ENCODE measurements at places on chromosomes 5 and 9.

- no peak overlapping the region for H3K4me3 ChIP-seq
- H3K36me3 ChIP-seq, result peaks cover 4% of the 10 kb centered on the region
- H3K4me1 ChIP-seq, result peaks cover 5% of the 10 kb centered on the region
- ATAC-seq, result no peak
Measured at GRCh38 chr9:121836366-121836885, 185.0 kb downstream of the DAB2IP start.

- no peaks in the 10 kb centered on the region for H3K4me1 ChIP-seq
- no peak for ATAC-seq
- H3K36me3 ChIP-seq, result no peaks in the 10 kb centered on the region
- H3K27ac ChIP-seq, result no peak overlapping the region
- H3K27me3 ChIP-seq, result no peaks in the 10 kb centered on the region
Measured at GRCh38 chr9:138094028-138094427, 216.4 kb downstream of the CACNA1B start.

- no peak overlapping the region for H3K27ac ChIP-seq
- no peaks in the 10 kb centered on the region for H3K27me3 ChIP-seq
- no peaks in the 10 kb centered on the region for H3K4me1 ChIP-seq
- H3K36me3 ChIP-seq, result no peaks in the 10 kb centered on the region
- ATAC-seq, result no peak
Measured at GRCh38 chr5:94223235-94223634, 395.2 kb downstream of the KIAA0825 start.

DNA sequence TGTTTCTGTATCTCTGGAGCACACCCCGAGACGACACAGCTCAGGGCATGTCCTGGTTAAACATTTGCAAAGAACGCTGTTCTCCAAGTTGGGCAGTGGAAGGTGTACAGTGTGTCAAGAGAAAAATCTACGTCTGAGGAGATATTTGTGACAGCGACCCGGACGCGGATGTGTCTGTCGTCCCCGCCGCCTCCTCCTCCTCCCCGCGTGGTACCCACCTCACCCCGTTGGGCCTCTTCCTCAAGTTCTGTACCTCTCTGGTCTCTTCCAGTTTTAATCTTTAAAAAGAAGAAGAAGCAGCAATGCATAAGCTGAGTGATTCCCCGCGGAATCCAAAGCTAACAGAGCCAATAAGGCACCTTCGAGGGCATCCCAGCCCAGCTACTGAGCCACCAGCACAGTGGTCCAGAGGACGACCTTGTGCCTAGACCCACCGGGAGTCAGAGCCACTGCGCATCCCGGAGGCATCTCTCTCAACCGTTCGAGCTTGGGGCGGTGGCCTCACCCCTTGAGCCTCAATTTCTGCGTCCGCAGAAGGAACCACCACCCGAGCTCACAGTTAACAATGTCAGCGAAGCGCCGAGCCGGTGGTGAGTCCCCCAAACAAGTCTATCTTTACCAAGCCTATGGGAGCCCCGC lies 467 bp downstream of the C9orf78 start:
- ATAC-seq, result peak; percentile 26
- H3K27me3 ChIP-seq, result no peaks in the 10 kb centered on the region
- peaks cover 53% of the 10 kb centered on the region for H3K4me1 ChIP-seq
- peak overlapping the region; percentile 94 for H3K27ac ChIP-seq
- peaks cover 6% of the 10 kb centered on the region for H3K36me3 ChIP-seq

DNA sequence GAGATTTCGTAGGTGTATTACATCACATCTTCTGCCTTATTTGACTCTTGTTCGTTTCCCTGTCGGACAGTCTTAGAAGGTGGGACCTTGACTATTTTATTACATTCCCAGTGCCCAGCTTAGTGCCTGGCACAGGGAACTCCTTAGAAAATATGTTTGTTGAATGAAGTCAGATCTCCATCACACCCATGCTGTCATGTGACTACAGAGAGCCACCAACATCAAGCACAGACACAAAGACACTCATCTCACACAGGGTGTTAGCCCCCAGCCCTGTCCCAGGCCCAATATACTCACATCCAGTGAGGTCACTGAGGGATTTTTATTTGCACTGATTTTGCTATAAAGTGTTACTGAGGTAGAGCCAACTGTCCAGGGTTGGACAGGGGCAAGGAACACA lies 692 bp upstream of the SRA1 start:
- H3K27ac ChIP-seq, result peak overlapping the region; percentile 90
- H3K27me3 ChIP-seq, result no peaks in the 10 kb centered on the region
- ATAC-seq, result no peak

GRCh38 chr5:72523960-72524582 lies 16.9 kb upstream of the ZNF366 start:
- no peaks in the 10 kb centered on the region for H3K27me3 ChIP-seq
- no peak overlapping the region for H3K27ac ChIP-seq
- H3K4me1 ChIP-seq, result no peaks in the 10 kb centered on the region

DNA sequence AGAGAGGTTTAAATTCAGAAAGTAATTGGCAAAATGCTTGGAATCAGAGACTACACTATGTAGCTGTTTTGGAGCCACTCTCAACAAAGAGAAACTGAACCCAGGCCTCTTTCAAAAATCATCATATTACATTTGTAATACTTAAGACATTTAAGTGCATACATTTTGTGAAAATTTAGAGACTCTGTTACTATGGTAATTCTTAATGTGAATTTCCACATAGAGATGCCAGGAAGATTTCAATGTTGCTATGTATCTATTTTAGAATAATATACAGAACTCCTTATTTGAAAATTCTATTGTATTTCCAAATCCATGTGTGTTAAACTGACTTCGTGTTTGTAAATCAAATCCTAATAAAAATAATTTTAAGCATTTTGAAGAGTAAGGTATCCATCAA lies 1260.9 kb upstream of the C9orf72 start:
- H3K27ac ChIP-seq, result no peak overlapping the region
- H3K4me1 ChIP-seq, result no peaks in the 10 kb centered on the region
- no peak overlapping the region for H3K4me3 ChIP-seq
- no peaks in the 10 kb centered on the region for H3K36me3 ChIP-seq
- no peak for ATAC-seq
- no peaks in the 10 kb centered on the region for H3K27me3 ChIP-seq

DNA sequence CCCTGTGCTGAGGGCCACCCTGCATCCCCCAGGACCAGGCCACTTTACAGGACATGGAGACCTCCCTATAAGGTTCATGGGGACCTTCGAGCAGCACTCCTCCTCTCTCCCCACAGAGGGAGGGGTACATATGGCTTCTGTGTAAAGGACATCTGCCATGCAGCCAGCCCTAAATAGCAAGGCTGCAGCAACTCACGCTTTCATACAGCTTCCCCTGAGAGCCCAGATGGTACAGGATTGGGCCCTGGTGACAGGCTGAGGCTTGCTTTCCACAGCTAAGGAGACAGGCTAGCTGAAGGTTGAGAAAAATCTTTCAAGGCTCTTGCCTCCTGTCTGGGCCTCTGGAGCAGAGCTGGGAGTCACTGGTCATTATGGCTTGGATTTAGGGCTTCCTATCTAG lies 147.0 kb upstream of the ZNF366 start:
- ATAC-seq, result no peak
- no peaks in the 10 kb centered on the region for H3K4me1 ChIP-seq
- no peak overlapping the region for H3K4me3 ChIP-seq
- no peaks in the 10 kb centered on the region for H3K36me3 ChIP-seq

DNA sequence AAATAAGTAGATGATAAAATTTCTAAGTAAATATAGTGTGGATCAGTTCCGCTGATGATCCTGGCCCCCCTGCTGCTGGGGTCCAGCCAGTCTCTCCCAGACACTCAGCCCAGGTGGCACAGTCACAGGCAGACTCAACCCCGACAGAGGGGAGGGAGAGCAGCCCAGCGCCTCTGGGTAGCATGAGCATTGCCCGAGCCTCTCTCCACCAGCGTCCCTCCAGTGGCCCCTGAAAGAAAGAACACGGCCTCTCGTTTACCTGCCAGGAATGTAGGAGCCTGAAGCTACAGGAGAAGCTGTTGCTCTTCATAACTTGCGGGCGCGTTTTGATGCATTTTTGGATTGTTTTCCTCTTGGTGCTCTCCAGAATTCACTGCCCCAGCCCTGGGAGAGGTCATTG lies 68.8 kb upstream of the ICE1 start:
- no peaks in the 10 kb centered on the region for H3K36me3 ChIP-seq
- H3K27ac ChIP-seq, result no peak overlapping the region
- no peak for ATAC-seq
- peaks cover 9% of the 10 kb centered on the region for H3K27me3 ChIP-seq
- no peaks in the 10 kb centered on the region for H3K4me1 ChIP-seq

DNA sequence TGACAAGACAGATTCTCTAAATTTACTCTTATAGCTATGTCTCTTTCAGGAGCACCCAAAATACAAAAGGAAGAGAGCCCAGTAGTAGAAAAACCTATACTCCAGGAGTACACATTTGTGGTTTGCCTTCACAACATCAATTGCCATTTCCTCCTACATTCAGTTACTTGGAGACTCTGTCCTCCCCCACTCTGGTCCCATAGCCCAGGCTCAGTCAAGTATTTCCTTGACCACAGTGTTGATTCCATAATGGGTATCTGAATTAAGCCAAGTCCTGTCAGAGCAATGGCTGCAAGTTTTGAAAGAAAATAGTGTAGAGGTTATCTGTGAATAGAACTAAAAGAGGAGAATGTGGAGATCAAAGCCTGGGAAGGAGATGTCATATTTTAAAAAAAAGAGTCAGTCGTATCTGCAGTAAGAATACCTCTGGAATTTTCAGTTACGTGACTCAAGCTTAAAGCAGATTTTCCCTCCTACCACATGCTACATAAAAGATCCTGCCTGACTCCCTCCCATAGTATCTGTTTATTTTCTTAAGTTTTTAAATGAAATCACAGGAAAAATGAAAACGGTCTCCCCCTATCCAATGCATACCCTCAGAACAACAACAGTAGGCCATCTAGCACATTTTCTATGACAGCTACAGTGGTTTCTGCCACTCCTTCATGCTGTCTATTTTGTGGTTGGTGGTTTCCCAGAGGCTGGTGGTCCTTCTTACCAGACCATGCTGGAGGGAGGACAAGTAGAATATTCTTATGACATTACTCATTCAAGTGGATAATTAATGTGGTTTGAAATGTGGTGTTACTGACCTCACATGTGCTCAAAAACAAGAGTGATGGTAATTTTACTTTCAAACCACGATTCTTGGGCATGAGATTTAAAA lies 249.7 kb upstream of the TMEM161B start:
- ATAC-seq, result no peak
- no peak overlapping the region for H3K4me3 ChIP-seq
- H3K27ac ChIP-seq, result no peak overlapping the region

DNA sequence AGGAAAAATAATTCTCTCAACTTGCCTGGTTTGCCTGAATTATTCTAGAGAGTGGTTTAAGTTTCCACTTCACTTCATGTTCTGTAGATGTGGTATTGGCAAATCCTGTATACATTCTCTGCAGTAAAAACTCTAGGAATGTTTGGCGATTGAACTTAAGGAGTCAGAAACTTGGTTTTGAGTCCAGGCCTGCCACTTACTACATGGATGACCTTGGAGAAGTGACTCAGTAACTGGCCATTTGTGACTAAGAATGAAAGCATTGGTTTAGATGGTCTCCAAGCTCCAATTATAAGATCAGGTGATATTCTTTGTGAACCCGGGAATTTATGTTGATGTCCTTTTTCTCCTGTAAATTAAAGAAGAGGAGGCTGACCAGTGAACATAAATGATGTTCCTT lies 233.8 kb downstream of the GAS1 start:
- no peaks in the 10 kb centered on the region for H3K27me3 ChIP-seq
- no peaks in the 10 kb centered on the region for H3K36me3 ChIP-seq
- no peak overlapping the region for H3K27ac ChIP-seq
- H3K4me3 ChIP-seq, result no peak overlapping the region

GRCh38 chr5:17910318-17910717 lies 276.1 kb downstream of the TAF11L14 start:
- no peak overlapping the region for H3K4me3 ChIP-seq
- H3K27ac ChIP-seq, result no peak overlapping the region
- peaks cover 11% of the 10 kb centered on the region for H3K27me3 ChIP-seq
- H3K36me3 ChIP-seq, result no peaks in the 10 kb centered on the region
- no peaks in the 10 kb centered on the region for H3K4me1 ChIP-seq
